NCI-H2029 treated with DMSO at 0.1 percent for 48 hours (cell line): ENCODE measurements at places on chromosomes 6 and 20.

GRCh38 chr20:24446811-24447210, 22.6 kb upstream of the SYNDIG1 start:
- DNase-seq = no peak

DNA sequence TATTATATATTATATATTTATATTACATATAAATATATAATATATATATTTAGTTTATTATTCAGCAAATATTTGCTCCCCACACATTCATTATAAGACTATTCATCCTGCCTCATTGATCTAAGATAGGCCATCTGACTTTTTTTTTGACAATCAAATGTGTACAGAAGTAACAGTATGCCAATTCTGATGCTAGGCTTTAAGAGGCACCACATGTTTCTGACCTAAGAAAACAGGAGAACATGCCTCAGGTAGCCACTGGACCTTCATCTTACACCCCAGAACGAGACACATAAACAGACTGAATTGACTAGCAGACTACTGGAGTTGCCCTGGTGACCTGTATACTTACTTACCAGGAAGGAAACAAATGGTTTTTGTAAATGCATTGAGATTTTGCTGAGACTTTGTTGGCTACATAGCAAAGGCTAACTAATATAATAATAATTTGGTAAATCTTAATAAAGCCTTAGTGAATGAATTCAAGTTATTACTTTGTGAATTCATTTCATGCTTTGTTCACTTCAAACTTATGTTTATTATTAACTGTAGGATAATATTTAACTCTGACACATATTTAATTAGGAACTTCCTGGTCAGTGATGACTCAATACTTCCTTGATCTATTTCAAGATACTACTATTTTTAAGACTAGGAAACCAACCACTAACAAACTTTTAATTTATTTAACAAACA, 13.4 kb upstream of the MYO6 start:
- no peak for DNase-seq

DNA sequence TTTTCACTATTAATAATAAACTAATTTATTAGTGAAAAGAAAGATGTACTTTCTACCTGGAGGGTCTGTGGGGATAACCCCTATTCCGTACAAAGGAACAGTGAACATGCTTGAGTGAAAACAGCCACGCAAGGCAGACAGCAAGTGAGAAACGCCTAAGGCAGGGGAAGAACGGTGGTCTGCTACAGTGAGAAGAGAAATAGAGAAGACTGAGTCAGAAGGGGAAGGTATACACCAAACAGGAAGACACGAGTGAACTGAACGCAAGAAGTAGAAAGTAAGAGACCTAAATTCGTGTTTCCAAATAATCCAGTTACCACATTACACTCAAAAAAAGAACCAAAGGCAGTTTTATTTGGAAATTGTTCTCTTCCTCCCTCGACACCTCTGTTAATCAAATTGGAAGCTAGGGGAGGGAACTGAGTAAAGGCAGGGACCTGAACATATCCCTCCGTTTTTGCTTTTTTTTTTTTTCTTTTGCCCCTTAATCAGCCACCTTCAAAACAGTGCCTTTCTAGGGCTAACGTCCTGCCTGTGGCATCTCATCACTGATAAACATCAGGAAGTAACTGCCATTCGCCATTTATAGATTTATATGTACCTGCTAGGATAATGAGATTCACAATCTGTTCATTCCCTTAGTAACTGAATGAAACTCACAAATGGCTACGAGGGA, 48.9 kb downstream of the ATXN1 start:
- DNase-seq = no peak

- no peak for DNase-seq
These were observed 293.2 kb downstream of the TSHZ2 start for GRCh38 chr20:53265304-53265875.

- DNase-seq = no peak
These were observed 26.5 kb upstream of the MYCT1 start for GRCh38 chr6:152671171-152671570.

- no peak for DNase-seq
These were observed 2.1 kb upstream of the CASS4 start for GRCh38 chr20:56409956-56410355.

- no peak for DNase-seq
These were observed 10.7 kb upstream of the RAET1L start for GRCh38 chr6:150036081-150036480.

DNA sequence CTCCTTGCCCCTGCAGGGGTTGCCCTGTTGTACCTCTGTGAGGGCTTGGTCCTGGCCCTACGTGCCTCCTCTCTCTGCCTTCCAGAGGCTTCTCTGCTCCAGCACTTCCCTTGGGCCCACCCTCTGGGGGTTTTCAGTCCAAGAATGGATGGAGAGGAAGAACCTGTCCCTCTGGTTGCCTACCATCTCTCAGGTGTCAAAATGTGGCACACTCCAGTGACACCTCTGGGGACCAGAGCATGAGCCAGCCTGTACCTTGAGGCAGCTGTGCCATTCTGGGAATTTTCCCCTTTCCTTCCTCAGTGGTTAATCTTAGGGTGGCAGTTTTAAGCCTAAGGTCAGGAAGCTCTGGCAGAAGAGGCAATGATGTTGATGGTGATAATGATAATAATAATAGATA, 115.2 kb upstream of the ARMC2 start:
- no peak for DNase-seq
